ENCODE measurements at places on chromosomes 1 and 21. TPM values are rescaled to one million over a fixed set of nuclear protein-coding genes. Genes with fewer than 3 reads are reported as not detected.

GRCh38 chr1:25549273-25550154 lies 6.1 kb downstream of the LDLRAP1 start:
- DNase-seq, result no peak
- H3K36me3 ChIP-seq, result no peaks in the 10 kb centered on the region
- H3K4me3 ChIP-seq, result peak overlapping the region; percentile 7
- H3K27ac ChIP-seq, result peak overlapping the region; percentile 23
- no peaks in the 10 kb centered on the region for H3K27me3 ChIP-seq

Gene TNFSF18
- total RNA-seq, result not detected

- no peaks in the 10 kb centered on the region for H3K27me3 ChIP-seq
- H3K4me1 ChIP-seq, result no peaks in the 10 kb centered on the region
- DNase-seq, result no peak
- H3K27ac ChIP-seq, result no peak overlapping the region
Observed at GRCh38 chr1:204268101-204268500, 54.3 kb upstream of the GOLT1A start.

GRCh38 chr1:14658642-14659041 lies 60.2 kb downstream of the KAZN start:
- no peak overlapping the region for H3K4me3 ChIP-seq
- no peaks in the 10 kb centered on the region for H3K4me1 ChIP-seq
- no peaks in the 10 kb centered on the region for H3K27me3 ChIP-seq
- no peaks in the 10 kb centered on the region for H3K36me3 ChIP-seq
- H3K27ac ChIP-seq, result no peak overlapping the region

DNA sequence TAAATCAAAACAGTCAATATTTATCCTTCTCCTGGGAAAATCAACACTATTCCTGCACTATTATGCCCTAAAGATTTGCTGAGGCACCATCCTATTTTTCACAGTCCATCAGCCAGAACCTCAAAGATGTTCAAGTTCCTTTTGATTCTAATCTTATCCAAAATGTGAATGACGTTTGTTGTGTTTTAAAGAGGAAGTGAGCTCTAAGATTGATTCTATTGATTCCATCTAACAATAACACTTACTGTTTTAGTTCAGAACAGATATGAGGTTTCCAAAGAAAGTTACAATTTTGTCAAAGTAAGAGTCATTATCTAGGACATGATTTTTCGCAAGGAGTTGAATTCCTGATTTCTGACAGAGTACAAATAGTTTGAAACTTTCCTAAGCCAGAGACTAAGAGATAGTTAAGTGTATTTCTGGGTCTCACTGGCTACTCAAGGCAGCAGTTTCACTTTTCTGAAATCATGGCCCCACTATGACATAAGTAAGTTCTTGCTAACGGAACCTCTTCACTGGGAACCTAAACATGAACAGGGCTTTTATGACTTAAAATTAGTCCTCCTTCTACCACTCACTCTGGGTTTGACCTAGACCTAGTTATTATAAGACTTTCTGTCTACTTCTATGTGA lies 84.7 kb downstream of the LHX9 start:
- no peak for DNase-seq
- H3K4me1 ChIP-seq, result no peaks in the 10 kb centered on the region
- H3K4me3 ChIP-seq, result no peak overlapping the region
- H3K36me3 ChIP-seq, result no peaks in the 10 kb centered on the region

Gene CYP4X1
- 307 TPM for total RNA-seq

DNA sequence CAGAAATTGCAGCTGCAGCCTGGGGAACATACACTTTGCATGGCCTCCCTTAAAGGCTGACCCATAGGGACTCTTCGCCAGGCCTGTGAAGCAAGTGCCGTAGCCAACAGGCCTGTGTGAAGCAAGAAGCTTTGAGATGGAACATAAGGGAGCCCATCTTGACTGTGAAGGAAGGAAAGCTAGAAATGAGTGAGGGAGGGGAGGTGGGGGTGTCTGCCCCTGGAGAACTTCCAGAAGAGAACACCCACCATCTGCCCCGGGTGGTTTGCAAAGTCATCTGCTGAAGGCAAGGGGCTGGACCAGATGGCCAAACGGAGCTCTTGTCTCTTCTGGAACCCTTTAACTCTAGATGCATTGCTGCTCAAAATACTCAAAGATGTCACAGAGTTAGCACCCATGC lies 103.3 kb upstream of the GRIK3 start:
- H3K27ac ChIP-seq, result no peak overlapping the region
- no peak overlapping the region for H3K4me3 ChIP-seq
- no peaks in the 10 kb centered on the region for H3K36me3 ChIP-seq
- peaks cover 19% of the 10 kb centered on the region for H3K27me3 ChIP-seq

- peak overlapping the region; percentile 13 for H3K27ac ChIP-seq
- peak; percentile 42 for DNase-seq
- no peaks in the 10 kb centered on the region for H3K36me3 ChIP-seq
- H3K27me3 ChIP-seq, result no peaks in the 10 kb centered on the region
- H3K4me1 ChIP-seq, result peaks cover 21% of the 10 kb centered on the region
- peak overlapping the region; percentile 95 for H3K4me3 ChIP-seq
Observed at GRCh38 chr1:226064816-226065248, 2.3 kb downstream of the H3-3A start.

DNA sequence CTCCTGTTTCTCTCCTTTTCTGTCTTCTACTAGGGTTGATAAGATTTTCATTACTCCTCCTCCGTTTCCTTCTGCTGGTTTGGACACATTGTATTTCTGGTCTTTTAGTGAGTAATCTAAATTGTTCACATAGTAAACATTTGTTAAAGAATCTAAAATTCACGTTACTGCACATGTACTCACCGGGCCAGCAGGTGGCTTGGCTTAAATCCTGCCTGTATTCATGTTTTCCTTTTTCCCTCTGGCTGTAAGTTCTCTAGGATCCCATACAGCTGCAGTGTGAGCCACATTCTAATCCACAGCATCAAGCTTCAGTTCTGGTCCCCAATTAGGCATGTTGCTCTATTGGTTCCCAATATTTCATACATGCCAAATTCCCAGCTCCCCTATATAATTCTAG lies 958.3 kb downstream of the ADGRL2 start:
- no peaks in the 10 kb centered on the region for H3K27me3 ChIP-seq
- DNase-seq, result no peak
- H3K36me3 ChIP-seq, result no peaks in the 10 kb centered on the region
- no peaks in the 10 kb centered on the region for H3K4me1 ChIP-seq

Gene HAO2
- not detected for total RNA-seq

DNA sequence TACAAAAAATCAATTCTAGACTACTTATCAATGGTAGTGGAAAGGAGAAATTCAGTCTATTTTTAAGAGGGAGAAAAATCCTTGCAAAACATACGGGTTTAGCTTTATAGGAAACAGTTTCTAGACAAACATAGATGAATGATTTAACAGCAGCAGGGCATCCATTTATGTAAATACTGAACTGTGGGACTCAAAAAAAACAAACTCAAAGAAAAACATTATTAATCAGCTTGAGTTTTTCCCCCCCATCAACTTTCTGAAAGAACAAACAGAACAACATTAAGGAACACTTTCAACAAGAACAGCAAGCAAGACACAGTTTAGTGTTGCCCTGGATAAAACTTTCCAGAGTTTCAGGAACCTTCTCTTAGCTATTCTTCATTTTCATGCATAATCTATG lies 147.3 kb upstream of the KCNK2 start:
- H3K4me1 ChIP-seq, result no peaks in the 10 kb centered on the region
- H3K27ac ChIP-seq, result no peak overlapping the region
- H3K36me3 ChIP-seq, result no peaks in the 10 kb centered on the region
- no peak overlapping the region for H3K4me3 ChIP-seq
- no peaks in the 10 kb centered on the region for H3K27me3 ChIP-seq
- no peak for DNase-seq

Gene OVAAL
- not detected for total RNA-seq

DNA sequence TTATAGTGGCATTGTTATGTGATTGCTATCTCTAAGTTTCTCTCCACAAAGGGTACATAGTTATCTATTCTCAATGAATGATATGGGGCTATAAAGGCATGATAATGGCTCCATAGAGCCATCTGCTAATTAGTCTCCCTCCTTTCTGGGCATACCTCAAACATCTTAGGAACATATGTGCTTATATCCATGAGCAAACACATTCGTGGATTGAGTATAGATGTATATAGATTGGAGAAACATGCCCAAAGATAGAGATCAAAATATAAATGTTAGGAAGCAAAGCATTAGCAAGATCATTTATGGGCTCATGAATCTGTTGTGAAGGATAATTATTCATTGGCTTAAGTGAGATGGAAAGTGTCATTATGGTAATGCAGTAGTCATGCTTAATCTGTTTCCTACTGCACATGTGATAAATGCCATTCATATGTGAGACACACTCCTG lies 155.8 kb upstream of the UBE2U start:
- no peaks in the 10 kb centered on the region for H3K27me3 ChIP-seq
- H3K4me1 ChIP-seq, result no peaks in the 10 kb centered on the region

DNA sequence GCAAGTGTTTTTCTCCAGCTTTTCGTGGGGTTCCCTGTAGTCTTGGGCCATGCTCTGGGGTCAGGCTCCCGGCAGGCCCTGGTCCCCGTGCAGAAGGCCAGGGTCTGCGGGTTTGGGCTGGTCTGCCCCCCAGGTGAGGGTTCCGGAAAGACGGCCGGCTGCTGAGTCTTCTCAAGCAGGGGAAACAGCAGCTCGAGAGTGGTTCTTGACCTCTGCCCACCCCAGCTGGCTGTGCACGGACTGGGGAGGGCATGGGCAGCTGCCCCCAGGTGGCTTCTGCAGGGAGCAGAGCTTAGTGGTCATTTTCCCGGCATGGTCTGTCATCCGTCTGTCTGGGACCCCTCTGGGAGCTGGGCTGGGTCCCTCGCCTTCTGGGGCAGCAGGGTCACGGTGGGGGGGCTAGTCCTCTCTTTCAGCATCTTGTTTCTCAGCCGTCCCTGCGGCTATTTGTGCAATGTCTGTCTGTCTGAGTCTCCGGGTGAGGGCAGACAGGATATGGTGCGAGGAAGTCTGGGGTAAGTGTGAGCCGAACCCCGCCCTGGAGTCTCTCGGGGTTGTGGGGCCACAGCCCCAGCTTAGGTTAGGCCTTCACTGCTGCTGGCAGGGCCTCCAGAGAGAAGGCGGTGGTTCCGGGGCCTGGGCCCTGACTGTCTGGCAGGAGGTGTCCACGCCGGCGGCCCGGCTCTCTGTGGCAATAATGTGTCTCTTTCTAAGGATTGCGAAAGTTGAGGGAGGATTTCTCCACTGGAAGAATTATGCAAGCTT lies 6.1 kb downstream of the SKI start:
- peaks cover 76% of the 10 kb centered on the region for H3K4me1 ChIP-seq
- H3K27ac ChIP-seq, result peak overlapping the region; percentile 96
- H3K36me3 ChIP-seq, result no peaks in the 10 kb centered on the region

Gene ALG14
- 1.4 TPM for total RNA-seq

Gene CLCA1
- under 0.01 TPM for total RNA-seq

GRCh38 chr1:193141804-193142203 lies 20.0 kb downstream of the CDC73 start:
- DNase-seq, result no peak
- H3K27ac ChIP-seq, result no peak overlapping the region
- no peak overlapping the region for H3K4me3 ChIP-seq
- no peaks in the 10 kb centered on the region for H3K4me1 ChIP-seq
- no peaks in the 10 kb centered on the region for H3K27me3 ChIP-seq

DNA sequence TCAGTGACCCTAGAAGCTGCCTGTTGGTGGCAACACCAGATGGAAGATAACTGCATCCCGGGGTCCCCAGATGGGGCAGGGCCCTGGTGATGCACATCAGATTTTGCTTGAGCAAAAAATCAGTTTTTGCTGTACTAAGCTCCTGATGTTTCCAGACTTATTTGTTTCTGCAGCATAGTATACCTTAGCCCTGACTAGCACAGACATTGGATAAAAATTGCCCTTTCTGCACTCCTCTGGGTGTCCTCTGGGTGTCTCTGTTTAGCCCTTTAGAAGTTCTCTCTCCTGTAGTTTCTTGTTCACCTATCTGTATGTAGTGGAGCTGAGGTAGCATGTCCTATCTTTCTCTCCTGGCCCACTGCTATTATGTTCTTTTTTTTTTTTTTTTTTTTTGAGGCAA lies 30.3 kb upstream of the PLA2G2C start:
- no peaks in the 10 kb centered on the region for H3K36me3 ChIP-seq
- H3K27ac ChIP-seq, result no peak overlapping the region
- DNase-seq, result no peak
- H3K4me3 ChIP-seq, result no peak overlapping the region
- peaks cover 7% of the 10 kb centered on the region for H3K4me1 ChIP-seq
- H3K27me3 ChIP-seq, result no peaks in the 10 kb centered on the region

GRCh38 chr1:198649232-198649967 lies 10.6 kb downstream of the PTPRC start:
- no peaks in the 10 kb centered on the region for H3K27me3 ChIP-seq
- H3K27ac ChIP-seq, result no peak overlapping the region
- H3K4me3 ChIP-seq, result no peak overlapping the region
- H3K4me1 ChIP-seq, result no peaks in the 10 kb centered on the region

Gene TP73
- total RNA-seq, result not detected

Gene C1orf56
- 4.6 TPM for total RNA-seq

Gene CBR3
- total RNA-seq, result 22.1 TPM
